ENCODE measurements at places on chromosomes 6 and 20.

DNA sequence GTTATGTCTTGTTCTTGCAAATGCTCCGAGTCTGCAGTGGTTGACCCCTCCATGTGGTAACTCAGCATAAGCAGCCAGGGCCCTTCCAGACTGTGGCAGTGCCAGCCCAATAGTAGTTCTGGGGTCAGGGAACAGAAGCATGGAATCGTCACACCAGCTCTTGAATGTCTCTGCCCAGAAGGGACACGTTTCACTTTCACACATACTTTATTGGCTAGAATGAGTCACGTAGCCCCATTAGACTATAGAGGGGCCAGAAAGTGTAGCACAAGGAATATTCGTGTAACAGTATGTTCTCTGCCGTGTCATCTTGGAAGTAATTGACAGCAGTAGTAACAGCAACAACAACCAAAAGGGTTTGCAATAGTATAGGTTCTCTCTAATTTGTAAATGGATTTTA, 254.7 kb downstream of the FARS2 start:
- no peak for DNase-seq

DNA sequence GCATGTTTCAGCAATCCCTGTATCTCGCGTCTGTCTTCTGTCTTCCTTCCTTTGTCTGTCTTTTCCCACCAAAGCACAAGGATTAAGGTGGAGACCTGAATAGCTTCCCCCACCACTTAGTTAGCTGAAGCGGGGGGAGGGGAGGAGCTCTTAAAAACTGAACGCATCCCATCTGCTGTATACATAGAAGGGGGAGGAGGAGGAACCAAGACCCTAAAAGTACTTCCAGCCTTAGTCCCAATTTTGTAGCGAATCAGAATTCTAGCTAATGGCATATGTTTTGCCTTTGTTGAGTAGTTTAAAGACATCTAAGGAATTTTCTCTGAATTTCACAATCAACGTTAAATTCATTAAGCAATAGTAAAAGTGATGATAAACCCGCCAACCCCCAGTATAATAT, 47.9 kb downstream of the GNAS start:
- DNase-seq: no peak

DNA sequence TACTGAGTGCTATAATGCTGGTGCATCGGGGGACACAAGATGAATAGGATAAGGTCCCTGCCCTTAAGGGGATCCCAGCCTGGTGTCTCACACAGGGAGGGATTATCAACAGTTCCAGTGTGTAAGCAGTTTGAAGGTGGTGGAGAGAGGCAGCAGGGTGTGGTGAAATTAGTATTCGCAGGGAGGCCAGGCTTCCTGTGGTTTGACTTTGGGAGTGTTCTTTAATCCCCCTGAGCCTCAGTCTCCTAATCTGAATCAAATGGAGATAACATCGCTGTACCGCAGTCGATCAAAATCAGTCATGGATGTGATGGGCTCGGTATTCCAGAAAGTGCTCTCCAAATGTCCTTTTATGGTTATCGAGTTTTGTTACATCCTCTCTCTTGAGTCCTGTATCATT, 288.1 kb upstream of the SUPT3H start:
- DNase-seq: no peak

DNA sequence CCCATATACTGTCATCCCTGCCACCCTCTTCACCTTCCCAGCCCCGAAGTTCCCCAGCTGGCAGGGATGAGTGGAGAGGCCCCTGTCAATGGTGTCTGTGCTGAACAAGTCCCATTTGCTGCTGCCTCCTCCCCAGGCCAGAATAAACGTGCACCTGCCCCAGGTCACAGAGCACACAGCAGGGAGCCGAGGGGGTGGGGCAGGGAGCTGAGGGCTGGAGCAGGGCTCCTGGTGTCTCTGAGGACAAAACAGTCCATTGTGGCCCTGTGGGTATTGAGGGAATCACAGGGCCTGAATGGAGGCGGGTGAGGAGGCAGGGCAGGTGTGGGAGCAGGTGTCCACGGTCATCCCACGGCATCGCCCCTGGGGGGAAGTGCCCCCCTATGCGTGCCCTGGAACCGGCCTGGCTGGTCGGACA, 55.8 kb downstream of the SNAI1 start:
- DNase-seq: no peak

DNA sequence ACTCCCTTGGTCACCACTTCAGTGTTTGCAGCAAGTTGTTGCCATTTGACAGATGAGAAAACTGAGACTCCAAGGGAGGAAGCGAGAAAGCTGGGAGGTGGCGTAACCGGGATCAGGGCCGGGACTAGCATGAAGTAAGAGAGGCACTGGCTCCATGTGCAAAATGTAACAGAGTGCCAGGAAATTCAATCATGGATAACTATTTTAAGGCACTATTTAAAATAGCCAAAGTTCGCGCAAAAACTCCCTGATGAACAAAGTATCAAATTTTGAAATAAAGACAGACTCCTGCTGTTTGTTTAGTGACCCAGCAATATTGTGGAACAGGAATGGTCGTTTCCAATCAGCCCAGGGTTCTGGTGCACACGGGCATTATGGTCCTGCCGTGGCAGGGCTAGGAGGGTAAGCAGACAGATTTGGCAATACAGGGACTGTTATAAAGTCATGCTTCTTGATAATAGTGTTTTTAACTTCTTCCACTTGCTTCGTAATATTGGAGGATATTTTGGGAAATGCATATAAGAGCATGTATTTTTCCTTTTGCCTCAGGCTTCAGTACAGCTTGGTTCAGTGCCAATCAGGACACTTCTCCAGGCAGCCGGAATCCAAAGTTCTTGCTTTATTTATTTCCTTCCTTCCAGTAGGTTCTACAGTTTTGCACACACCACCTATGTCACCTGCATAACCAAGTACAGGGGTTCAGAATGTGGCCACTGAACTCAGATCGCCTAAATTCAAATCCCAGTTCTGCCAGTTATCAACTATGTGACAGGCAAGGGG, 141.6 kb downstream of the EYA2 start:
- no peak for DNase-seq

DNA sequence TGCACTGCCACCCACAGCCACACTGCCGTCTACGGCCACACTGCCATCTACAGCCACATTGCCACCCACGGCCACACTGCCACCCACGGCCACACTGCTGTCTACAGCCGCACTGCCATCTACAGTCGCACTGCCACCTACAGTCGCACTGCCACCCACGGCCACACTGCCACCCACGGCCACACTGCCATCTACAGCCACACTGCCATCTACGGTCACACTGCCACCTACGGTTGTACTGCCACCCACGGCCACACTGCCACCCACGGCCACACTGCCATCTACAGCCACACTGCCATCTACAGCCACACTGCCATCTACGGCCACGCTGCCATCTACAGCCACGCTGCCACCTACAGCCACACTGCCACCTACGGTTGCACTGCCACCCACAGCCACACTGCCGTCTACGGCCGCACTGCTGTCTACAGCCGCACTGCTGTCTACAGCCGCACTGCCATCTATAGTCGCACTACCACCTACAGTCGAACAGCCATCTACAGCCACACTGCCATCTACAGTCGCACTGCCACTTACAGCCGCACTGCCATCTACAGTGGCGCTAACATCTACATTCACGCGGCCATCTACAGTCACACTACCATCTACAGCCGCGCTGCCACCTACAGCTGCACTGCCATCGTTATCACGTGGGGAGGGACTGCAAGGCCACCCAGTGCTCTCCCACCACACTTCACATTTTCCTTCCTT, 154.6 kb upstream of the AFDN start:
- no peak for DNase-seq

DNA sequence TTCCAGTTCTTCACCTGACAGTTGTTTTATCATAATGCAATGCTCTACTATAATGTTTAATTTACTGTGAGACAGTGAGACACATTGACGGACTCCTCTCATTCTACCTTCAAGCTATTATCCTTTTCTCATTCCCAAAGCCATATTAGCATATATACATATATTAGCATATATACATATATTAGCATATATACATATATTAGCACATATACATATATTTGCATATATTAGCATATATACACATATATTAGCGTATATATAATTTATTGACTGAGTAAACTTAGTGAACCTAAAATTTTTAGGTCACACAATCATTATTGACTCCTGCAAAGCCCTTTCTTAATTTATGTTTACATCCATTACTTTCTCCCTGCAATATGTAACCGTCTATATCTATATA, 555.0 kb upstream of the ADGRB3 start:
- no peak for DNase-seq

- no peak for DNase-seq
Observed at GRCh38 chr6:159969204-159969912, 476 bp downstream of the IGF2R start.

DNA sequence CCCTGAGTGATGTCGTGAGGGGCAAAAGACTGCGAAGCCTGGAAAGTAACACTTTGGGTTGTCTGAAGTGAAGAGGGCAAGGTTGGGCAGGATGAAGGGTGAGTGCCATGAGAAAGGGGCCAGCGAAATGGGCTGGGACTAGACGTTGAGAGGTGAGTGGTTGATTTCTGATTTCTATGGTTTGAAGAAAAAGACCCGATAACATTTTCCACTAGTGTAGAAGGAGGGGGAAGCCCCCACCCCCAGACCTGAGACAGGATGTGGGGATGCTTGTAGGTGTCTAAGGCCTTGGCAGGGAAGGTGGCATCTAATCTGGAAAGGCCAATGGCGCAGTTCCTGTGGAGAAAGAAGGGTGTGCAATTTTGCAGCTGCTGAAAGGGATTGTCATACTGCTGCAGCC, 25.3 kb upstream of the KIF3B start:
- DNase-seq: no peak

DNA sequence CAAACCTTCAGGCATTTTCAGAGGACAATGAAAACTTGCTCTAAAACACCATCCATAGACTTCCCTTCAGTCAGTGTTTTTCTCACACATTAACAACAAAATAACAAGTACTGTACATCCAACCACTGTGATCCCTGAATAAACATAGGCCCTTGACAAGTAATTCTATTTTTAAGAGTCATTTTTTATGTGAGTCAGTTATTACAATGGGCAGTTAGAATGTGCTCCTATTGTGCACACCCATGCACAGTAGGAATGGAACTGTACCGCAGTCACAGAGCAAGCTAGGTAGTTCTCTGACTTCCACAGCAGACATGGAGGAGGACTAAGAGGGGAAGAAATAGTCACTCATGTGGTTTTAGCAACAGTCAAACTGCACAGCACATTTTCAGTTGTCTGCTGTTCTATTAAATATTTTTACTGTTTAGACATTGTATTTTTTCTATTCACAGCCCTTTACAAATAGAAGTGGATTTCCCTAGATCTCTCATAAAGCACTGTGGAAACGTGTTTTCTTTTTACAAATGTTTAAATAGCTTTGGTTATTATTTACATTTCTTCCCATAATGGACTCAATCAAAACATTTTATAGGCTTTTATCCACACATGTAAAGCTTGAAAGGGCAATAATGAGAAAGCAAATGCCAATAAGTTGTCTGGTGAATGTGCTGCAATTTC, 100.4 kb downstream of the JAG1 start:
- no peak for DNase-seq

- DNase-seq: no peak
Observed at GRCh38 chr6:100447081-100447899, 17.4 kb downstream of the SIM1 start.

Measured in NCI-H1092 (cell line).